ENCODE measurements at places on chromosomes 12 and 14.
A peak's percentile ranks its signal among the peaks of the same experiment; 100 is the strongest.

GRCh38 chr14:106690333-106690891 lies 1164.0 kb downstream of the TMEM121 start:
- no peak for DNase-seq
- H3K4me1 ChIP-seq = no peaks in the 10 kb centered on the region
- H3K27me3 ChIP-seq = peaks cover 2% of the 10 kb centered on the region
- H3K4me3 ChIP-seq = no peak overlapping the region

DNA sequence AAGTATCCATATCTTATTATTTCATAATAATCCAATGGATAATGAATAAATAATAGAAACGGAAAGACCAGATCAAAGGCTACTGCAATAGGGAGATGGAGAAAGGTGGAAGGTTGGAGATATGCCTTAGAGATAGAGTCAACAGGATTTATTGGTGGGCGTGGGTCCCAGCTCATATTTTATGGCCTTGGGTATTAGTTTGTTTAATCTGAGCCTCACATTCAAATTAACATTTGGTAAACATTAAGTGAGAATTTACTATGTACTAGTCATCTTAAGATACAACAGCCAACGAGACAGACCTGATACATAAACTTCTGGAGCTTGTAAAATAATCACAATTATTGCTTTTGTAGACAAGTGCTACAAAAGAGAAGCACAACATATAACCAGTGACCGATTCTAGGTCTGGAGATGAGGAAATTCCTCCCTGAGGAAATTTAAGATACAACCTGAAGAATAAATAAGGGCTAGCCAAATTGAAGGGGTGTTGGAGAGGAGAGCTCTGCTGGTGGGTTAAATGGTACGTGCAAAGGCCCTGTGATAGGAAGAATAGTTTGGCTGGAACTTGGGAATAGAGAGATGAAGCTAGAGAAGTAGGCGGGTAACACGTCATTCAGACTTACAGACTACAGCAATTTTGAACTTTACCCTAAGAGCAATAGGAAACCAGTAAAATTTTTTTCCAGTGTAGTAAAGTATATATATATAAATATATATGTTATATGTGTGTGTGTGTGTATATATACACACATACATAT lies 16.1 kb downstream of the LTBR start:
- no peak for DNase-seq
- no peaks in the 10 kb centered on the region for H3K27me3 ChIP-seq
- H3K36me3 ChIP-seq = no peaks in the 10 kb centered on the region
- no peaks in the 10 kb centered on the region for H3K4me1 ChIP-seq
- no peak overlapping the region for H3K4me3 ChIP-seq

GRCh38 chr12:31210541-31210940 lies 115.4 kb downstream of the SINHCAF start:
- H3K27me3 ChIP-seq = no peaks in the 10 kb centered on the region
- no peak overlapping the region for H3K4me3 ChIP-seq
- H3K4me1 ChIP-seq = no peaks in the 10 kb centered on the region

DNA sequence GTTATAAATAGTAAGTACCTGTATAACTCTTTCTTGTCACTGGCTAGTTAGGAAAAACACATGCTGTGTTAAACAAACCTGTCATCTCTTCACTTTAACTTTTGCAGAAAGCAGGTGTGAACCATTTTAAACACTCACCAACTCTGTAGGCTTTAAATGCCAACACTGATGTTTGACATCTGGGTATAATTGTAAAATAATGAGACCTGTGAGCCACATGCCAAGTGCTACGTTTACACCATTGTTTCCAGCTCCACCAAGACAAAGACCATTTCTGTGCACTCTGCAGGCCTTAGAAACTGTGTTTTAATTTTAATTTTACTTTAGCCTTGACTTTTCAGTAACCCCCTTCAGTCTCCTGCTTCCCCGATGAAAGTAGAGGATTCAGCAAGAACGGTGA lies 11.0 kb downstream of the TPH2 start:
- H3K36me3 ChIP-seq = no peaks in the 10 kb centered on the region
- DNase-seq = no peak
- no peaks in the 10 kb centered on the region for H3K4me1 ChIP-seq
- H3K27me3 ChIP-seq = no peaks in the 10 kb centered on the region
- H3K27ac ChIP-seq = no peak overlapping the region
- H3K4me3 ChIP-seq = no peak overlapping the region

- H3K27ac ChIP-seq = peak within 1 kb of the TSS; percentile 81
- H3K4me3 ChIP-seq = peak within 1 kb of the TSS; percentile 80
- H3K4me1 ChIP-seq = peaks cover 8% of the 10 kb centered on the region
- DNase-seq = peak; percentile 20
- H3K36me3 ChIP-seq = no peaks in the 10 kb centered on the region
Observed at GRCh38 chr12:123533672-123534643, at the start of gene RILPL1. Gene RILPL1 (minus strand): TSS chr12:123533719. CDS start chr12:123533482, 237 bp downstream.

- DNase-seq = no peak
- H3K4me3 ChIP-seq = no peak overlapping the region
- H3K36me3 ChIP-seq = no peaks in the 10 kb centered on the region
- H3K27me3 ChIP-seq = no peaks in the 10 kb centered on the region
- no peak overlapping the region for H3K27ac ChIP-seq
Observed at GRCh38 chr14:92670160-92670559, 78.3 kb downstream of the LGMN start.

- H3K27ac ChIP-seq = no peak overlapping the region
- no peak for DNase-seq
- H3K36me3 ChIP-seq = no peaks in the 10 kb centered on the region
- no peak overlapping the region for H3K4me3 ChIP-seq
- H3K4me1 ChIP-seq = no peaks in the 10 kb centered on the region
Observed at GRCh38 chr12:49789992-49790391, 38.2 kb downstream of the NCKAP5L start.

GRCh38 chr14:70665448-70666360 lies 24.0 kb downstream of the TTC9 start:
- peak; percentile 93 for DNase-seq
- H3K4me3 ChIP-seq = no peak overlapping the region
- H3K36me3 ChIP-seq = no peaks in the 10 kb centered on the region
- no peaks in the 10 kb centered on the region for H3K27me3 ChIP-seq
- peak overlapping the region; percentile 86 for H3K27ac ChIP-seq

DNA sequence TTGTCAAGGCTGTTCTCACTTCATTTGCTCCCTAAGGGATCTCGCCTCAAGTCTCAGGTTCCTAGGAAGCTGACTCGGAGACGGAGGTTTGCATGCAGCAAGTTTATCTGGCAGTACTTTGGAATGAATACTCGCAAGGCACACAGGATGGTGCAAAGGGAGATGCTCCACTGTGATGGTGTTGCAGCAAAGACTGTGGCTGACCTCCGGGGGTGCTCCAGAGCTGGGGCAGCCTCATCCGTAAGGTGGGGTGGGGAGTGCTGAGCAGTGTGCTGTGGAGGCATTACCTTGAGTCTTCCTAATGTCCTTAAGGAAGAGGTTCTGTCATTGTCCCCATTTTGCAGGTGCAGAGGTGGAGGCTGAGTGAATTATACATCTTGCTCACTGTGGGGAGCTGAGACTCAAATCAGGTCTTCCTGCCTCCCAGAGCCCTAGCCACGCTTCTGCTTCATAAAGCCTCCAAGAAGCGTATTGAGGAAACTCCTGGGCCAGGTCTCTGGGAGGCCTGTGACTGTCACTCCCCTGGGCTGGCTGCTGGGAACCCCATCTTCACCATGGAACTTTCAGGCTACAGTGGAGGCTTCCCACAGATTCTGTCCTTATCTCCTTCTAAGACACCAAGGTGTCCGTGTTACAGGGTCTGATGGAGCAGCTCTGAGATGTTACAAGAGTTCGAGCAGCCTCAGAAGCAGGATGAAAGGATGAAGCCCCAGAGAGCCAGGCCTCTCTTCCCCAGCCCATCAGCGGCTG lies 39.5 kb downstream of the GALNT16 start:
- H3K4me1 ChIP-seq = no peaks in the 10 kb centered on the region
- no peaks in the 10 kb centered on the region for H3K36me3 ChIP-seq
- H3K27ac ChIP-seq = no peak overlapping the region
- H3K27me3 ChIP-seq = no peaks in the 10 kb centered on the region

DNA sequence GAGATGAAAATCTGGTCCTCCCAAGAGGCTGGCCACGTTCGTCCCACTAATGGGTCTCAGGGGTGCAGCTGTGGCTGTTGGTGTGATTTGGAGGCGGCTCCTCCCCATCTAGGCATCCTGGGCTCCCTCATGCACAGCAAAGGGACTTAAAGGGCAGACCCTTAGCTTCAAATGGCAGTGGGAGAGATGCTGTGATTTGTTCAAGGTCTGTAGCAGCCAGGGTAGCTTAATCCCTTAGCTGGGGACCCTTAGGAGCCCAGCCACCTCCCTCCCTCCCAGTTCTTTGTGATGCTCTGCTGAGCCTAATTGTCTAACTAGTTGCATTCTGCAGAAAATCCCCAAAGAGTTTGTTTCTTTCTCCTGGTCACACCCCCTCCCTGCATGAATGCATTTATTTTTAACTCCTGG lies 18.3 kb downstream of the DYRK4 start:
- no peak overlapping the region for H3K4me3 ChIP-seq
- H3K4me1 ChIP-seq = no peaks in the 10 kb centered on the region
- no peak overlapping the region for H3K27ac ChIP-seq
- H3K27me3 ChIP-seq = no peaks in the 10 kb centered on the region

DNA sequence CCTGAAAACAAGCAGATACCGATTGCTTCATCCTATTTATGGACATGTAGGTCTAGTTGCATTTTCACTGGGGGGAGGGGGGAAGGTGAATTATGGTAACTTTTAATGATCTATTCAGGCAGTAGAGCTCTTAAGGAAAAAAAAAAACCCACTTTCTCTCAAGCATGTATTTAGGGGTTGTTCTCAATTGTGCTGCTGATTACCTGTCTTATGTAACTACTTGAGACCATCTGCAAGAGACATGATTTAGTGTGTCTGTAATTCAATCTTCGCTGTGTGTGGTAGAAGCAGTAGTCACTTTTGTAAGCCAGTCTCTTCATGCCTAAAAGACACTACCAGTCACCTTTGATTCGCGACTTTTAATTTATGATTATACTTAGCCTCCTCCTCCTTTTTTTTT lies 8.9 kb downstream of the CALM1 start:
- peaks cover 22% of the 10 kb centered on the region for H3K36me3 ChIP-seq
- DNase-seq = no peak
- no peak overlapping the region for H3K4me3 ChIP-seq
- H3K27ac ChIP-seq = no peak overlapping the region

GRCh38 chr12:65187665-65188064 lies 18.3 kb downstream of the LEMD3 start:
- H3K27ac ChIP-seq = no peak overlapping the region
- DNase-seq = no peak
- H3K27me3 ChIP-seq = no peaks in the 10 kb centered on the region
- no peak overlapping the region for H3K4me3 ChIP-seq

DNA sequence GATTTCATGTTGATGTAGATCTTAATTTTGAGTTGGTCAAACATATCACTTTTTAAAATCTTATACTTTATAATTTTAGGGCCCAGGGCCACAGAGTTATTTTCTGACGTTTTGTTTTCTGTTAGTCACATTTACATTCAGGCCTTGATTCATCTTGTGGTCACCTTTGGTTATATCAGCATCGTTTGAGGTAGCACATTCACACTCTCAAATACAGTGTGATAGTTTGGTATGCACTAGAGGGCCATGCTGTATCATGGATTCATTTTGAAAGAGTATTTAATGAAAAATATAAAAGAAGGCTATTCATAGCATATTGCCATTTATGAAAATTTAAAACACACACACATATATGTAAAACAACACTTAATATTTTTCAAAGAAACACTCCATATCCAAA lies 274.6 kb downstream of the RAD51B start:
- peaks cover under 1% of the 10 kb centered on the region for H3K4me1 ChIP-seq
- H3K27ac ChIP-seq = no peak overlapping the region
- no peak for DNase-seq

DNA sequence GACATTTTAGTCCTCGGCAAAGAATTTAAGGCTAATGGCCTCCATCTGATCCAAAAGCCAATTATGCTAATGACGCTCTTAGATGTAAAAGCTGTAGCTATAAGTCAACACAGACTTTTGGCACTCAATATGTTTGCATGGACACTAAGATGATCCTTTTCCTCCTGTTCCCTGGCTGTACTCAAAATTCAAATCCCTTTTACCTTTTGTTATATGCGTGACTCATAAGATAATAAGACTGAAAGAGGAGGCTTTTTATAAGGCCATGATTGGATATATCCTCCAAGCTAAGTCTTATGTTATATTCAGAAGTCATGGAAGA lies 89.8 kb downstream of the PDZRN4 start:
- H3K4me1 ChIP-seq = no peaks in the 10 kb centered on the region
- DNase-seq = no peak
- no peaks in the 10 kb centered on the region for H3K27me3 ChIP-seq
- no peaks in the 10 kb centered on the region for H3K36me3 ChIP-seq
- no peak overlapping the region for H3K4me3 ChIP-seq

GRCh38 chr12:114190971-114191370 lies 215.0 kb downstream of the TBX5 start:
- H3K4me3 ChIP-seq = no peak overlapping the region
- H3K27ac ChIP-seq = no peak overlapping the region
- DNase-seq = no peak
- no peaks in the 10 kb centered on the region for H3K36me3 ChIP-seq

DNA sequence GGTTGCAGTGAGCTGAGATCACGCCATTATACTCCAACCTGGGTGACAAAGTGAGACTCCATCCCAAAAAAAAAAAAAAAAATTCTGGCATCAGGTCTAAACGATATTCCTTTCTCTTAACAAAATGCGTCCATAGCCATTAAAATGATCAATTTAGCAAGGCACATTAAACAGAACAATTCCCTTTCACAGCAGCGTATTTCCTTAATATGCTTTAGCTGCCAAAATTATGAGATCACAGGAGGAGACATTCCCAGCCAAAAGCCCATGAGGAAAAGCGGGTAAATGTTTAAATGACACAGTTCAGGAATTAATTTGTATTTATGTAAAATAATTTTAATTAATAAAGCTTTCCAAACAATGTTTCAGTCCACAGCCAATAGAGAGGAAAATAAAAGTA lies 43.0 kb upstream of the SELPLG start:
- H3K4me1 ChIP-seq = no peaks in the 10 kb centered on the region
- no peaks in the 10 kb centered on the region for H3K36me3 ChIP-seq
- no peak overlapping the region for H3K4me3 ChIP-seq
- H3K27ac ChIP-seq = no peak overlapping the region
- no peak for DNase-seq
- H3K27me3 ChIP-seq = no peaks in the 10 kb centered on the region

DNA sequence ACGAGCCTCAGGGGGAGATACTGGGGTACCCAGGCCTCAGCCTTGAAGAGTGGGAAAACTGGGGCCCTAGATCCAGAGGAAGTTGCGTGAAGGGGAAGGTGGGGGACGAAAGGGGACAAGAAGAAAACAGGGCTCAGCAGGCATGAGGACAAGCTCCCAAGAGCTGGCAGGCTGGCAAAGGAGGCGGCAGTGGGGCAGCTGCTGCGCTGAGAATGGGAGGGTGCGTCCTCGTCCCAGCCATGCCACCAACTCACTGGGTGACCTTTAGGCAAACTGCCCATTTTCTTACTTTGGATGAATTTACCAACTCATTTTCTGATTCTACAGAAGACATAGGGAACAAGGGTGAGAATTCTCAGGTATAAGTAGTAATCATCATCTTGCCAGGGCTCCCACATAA lies 133.6 kb downstream of the TTC7B start:
- H3K27ac ChIP-seq = no peak overlapping the region
- no peak overlapping the region for H3K4me3 ChIP-seq

GRCh38 chr14:55221186-55221585 lies 29.8 kb upstream of the DLGAP5 start:
- H3K27me3 ChIP-seq = no peaks in the 10 kb centered on the region
- no peaks in the 10 kb centered on the region for H3K4me1 ChIP-seq
- no peak overlapping the region for H3K4me3 ChIP-seq
- DNase-seq = no peak
- H3K36me3 ChIP-seq = no peaks in the 10 kb centered on the region
